ENCODE measurements at places on chromosomes 13 and 19.

DNA sequence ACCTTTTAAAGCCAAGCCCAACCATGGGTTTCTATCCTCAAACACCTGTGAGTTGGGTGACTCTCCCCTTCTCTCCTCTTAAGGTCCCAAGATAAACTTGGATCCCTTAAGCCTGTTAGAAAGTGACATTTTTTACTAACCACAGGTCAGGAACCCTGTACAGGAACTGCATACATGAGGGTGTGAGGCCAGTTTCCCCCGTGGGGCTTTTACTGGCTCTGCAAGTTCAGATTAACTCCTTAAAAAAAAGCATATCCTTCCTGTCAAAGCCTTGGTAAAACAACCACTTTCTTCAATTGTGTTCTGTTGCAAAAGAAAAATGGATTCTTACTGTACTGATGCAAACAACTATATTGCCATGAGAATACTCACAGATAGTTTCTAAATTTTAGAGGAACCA, 2638.7 kb upstream of the PCDH20 start:
- DNase-seq: no peak

GRCh38 chr13:92716749-92717148, 509.9 kb upstream of the GPC6 start:
- DNase-seq: no peak

- no peak for DNase-seq
Observed at GRCh38 chr13:51793570-51794271, 10.2 kb downstream of the DHRS12 start.

- no peak for DNase-seq
Observed at GRCh38 chr13:40255551-40255950, 410.9 kb downstream of the FOXO1 start.

- no peak for DNase-seq
Observed at GRCh38 chr13:49731766-49732165, 40.5 kb upstream of the EBPL start.

DNA sequence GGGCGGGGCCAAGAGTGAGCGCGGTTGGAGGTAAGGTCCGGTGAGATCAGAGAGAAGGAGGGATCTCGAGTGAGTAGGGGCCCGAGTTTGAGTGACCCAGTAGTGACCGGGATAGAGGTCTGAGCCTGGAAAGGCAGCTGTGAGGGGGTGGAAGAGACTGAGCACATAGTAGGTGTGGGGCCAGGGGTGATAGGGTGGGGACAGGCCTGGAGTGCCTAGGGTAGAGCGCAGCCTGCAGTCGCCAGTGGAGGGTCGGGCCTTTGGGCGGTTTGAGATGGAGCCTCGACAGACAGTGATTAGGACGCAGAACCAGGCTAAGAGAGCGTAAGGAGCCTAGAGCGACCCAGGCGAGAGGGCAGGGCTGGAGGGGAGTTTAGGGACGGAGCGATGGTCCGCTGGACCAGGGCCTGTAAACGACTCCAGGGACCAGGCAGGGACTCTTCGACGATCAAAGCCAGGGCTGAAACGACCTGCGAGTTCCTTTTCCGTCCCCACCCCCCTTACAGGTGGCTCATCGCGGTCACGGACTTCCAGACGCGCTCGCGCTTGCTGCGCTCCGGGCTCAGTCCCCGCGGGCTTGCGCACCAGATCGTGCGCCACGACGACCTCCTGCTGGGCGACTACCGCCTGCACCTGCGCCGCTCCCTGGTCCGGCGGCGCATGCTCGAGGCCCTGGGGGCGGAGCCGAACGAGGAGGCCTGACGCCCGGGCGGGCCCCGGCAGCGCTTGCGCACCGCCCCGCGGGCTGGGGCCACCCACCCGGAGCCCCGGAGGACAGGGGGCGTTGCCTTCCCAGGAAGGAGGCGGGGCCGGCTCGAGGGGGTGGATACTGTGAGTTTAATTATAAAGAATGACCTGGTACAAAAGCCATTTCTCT, 9.4 kb downstream of the C19orf81 start:
- DNase-seq: no peak

DNA sequence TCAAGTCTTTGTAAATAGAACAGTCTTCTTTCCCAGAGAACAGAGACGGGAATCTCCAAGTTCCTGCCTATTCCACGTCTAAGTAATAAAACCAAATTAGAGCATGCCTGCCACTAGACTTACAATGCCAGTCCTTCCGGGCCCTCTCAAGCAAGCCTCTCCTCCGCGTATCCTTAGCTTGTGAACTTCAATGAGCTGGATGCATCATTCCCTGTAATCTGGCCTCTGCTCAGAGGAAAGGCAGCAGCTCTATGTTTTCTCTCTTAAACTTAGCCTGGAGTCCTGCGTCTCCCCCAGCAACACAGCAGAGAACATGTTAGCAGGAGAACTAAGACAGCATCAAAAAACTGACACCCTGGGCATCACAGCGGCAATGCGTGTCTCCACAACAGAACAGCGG, 8.2 kb downstream of the NALCN start:
- DNase-seq: no peak

DNA sequence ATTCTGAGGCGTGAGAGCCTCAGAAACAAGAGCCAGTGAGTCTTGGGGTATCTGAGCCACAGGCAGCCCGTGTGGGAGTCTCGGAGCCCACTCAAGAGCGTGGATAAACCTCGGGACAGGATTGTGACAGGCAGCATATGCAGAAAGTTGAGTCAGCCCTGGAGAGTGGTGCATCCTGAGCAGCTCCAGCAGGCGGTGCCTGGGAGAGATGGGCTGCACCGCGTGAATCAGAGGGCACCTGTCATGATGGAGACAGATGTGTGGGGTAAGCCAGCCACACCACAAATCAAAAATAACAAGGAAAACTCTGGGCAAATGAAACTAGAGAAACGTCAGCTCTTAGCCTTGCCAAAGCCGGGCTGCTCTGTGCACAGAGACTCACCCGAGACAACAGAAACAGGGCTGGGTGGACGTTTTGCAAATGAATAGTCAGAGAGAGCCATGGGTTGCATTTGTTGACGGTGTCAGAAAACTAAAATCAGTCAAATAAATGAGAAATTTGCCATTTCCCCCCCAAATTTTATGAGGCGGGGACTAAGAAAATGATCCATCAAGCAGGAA, 30.0 kb upstream of the POP4 start:
- no peak for DNase-seq

DNA sequence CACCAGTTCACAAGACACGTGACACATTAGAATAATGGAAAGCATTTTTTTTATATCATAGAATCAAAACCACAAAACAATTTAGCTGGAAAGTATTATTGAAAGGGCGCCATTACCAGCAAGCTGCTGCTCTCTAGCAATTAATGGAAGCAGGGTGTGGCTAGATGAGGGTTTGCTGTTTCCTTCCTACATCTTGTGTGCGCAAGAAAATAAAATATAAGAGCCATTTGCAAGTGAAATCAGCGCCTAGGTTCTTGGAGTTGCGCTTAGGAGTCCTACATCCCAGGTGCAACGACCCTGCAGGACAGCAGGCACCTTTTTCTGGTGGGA, 140.9 kb downstream of the ZNF536 start:
- DNase-seq: no peak

GRCh38 chr13:63435667-63436324, 2020.1 kb upstream of the PCDH20 start:
- no peak for DNase-seq

GRCh38 chr13:47837104-47837880, 163.8 kb downstream of the SUCLA2 start:
- DNase-seq: no peak

DNA sequence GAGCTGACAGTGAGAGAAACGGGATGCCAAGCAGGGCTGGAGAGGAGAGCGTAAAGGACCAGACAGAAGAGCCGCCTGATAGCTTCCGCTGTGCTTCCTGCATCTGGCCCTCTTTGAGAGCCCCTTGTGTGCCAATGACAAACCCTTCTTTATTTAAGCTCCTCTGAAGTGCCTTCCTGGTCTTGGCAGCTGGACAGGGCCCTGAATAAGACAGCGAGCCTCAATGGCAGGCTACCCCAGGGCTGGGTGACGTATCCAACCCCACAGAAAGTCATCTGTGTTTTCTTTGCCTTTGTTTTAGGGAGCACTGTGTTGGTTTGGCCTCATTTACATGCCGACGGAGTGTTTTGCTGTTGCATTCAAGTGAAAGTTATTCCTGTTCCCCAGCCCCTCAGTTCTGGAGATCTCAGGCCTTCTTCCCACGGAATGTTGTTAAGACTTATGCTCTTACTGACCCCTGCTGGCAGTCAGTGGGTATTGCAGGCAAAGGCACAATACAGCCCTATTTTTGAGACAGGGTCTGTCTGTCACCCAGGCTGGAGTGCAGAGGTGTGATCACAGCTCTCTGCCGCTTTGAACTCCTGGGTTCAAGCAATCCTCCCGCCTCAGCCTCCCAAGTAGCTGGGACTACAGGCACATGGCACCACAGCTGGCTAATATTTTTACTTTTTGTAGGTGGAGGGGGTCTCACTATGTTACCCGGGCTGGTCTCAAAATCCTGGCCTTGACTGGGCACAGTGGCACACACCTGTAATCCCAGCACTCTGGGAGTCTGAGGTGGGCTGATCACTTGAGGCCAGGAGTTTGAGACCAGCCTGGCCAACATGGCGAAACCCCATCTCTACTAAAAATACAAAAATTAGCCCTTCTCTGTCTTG, 16.8 kb downstream of the CCL25 start:
- no peak for DNase-seq

DNA sequence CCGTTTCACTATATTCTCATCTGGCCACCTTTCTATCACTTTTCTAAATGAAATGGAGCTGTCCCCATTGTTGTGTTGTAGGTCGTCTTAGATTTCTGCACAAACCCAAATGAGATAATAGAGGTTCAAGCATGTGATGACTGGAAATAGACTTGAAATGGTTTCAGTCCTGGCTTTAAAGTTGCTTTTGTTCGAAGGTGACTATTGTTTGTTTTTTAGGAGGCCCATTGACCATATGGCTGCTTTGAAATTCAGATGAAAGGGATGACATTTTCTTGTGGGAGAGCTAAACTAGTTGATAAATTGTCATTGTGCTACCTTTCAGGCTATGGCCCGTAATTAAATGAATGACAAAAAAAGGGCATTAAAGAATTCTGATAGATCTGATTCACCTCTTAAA, 583.7 kb downstream of the GPC6 start:
- no peak for DNase-seq

DNA sequence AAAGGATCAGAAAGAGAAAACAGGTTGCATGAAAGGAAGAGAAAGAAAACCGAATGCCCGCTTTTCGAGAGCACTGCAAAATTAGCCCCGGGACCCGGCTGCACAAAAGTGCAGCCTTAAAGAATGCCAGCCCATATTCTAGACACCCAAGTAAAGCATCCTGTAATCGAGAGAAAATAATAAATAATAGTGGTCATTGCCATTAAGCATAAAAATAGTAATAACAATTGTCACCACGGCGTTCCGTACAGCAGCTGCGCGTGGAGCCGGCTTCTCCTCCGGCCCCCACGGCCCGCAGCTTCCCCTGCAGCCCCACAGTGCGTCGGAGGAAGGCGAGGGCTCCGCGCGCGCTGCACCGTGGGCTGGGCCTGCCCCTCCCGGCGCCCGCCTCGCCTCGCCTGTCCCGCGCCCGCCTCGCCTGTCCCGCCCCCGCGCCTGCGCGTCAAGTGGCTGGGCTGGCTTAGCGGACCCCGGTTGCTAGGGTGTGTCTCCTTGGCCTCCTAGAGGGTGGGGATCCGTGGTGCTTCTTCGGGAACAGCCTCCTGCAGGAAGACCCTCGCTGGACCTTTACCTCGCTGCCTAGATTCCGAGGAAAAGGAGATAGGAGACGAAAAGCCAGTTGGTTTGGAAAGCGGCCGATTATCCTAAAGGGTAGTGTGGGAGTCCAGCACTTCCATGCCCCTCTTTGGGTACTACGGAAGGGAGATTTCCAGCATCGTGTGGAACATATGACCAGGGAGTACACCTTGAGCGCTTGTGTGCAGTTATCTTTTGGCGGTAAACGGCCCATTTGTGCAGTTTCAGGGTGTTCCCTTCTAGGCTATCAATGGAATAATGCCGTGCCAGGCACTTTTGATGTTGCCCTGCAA, at the start of gene LRRC63:
Gene LRRC63, plus strand, starts transcription at position 446 of the 869 bp plus-strand sequence. CDS start 1,107 bp downstream, outside the sequence.
- peak; percentile 75 for DNase-seq

GRCh38 chr13:93364166-93364565, 137.6 kb downstream of the GPC6 start:
- no peak for DNase-seq

DNA sequence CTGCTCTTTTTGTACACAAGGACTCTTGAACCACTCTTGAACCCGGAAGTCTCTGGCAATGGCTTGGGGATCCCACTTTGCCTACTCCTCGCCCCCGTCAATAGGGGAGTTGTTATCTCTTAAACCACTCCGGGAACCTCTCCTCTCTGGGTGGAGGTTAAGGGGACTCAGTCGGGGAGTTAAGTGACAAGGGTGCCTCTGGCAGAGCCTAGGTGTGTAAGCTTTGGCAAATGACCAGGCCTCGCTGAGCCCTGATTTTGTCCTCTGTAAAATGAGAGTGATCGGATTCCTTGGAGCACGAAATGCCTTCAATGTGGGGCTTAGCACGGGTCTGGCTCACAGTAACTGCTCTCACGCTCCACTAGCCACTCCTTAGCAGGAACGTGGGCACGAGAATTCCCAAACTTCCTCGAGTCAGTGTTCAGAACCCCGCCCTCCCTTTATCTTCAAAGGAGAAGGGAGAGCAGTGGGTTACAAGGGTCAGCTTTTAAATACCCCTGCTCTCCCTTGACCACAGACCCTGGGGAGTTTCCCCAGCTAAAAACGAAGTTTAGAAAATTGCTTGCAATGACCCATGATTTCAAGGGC, 193.3 kb downstream of the KATNAL1 start:
- DNase-seq: no peak

DNA sequence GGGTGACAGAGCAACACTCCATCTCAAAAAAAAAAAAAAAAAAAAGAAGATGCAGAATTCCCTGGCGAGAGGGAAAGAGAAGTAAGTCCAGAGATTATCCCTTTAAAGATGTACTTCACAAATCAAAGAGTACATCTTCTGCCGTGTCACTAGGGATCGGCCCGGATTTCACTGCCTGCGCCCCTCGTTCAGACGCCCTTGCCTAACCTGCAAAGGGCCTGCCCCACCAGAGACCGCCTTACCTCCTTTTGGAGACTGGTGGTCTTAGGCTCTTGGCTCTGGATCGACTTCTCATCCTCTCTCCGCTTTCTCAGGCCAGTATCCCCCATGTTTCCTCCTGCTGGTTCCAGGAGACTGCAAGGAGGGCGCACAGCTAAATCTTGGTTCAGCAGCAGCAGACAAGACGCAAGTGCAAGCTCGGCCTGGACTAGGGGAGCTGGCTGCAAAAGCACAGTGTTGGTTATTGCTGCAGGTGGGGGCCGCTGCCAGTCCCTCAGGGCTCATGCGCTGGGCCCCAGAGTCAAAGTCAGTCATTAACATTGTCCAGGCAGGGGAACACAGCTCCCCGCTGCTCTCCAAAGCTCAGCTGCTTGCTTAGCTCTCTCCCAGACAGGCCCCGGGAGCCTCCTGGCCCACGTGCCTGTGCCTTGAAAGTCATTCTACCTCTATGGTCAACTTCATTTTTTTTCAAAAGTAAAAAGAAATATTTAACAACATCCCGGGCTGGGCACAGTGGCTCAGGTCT, 1.2 kb downstream of the SLC7A9 start:
- no peak for DNase-seq

- no peak for DNase-seq
Observed at GRCh38 chr13:48505597-48506091, 27.2 kb downstream of the RCBTB2 start.

- peak; percentile 24 for DNase-seq
Observed at GRCh38 chr19:49613374-49613773, 22.4 kb downstream of the PRR12 start.
